ENCODE measurements at places on chromosomes 6 and 20.

DNA sequence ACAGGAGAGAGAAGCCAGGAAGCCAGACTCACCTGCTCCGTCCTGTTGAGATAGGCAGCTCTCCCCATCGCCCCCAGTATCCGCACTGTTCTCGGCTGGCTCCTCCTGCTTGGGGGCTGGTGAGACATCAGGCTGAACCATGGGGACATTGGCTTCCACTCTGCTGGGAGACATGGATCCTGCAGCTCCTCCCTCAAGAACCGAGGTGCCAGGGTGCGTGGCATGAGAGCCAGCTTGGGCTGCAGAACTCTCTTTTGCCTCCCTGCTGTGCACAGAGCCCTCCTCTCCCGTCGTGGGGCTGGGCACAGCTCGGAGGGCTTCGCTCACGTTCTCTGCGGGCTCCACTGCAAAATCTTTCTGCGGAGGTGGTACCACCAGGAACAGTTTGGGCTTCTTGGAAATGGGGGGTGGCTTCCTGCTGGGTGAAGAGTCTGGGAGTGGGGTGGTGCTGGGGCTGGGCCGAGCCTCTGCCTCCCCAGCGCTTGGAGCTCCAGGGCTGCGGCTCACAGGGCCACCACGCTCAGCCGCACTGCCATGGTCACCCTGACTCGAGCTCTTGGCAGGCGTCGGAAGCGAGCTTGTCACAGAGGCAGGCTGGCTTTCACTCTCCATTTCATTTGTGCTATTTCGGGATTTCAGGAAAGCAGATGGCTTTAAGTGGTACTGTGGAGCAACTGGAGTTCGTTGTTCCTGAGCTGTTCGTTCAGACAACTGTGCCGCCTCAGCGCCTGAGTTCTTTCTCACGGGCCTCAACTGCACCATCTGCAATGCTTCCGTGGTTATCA, 26.5 kb downstream of the HEBP2 start:
- DNase-seq = no peak

DNA sequence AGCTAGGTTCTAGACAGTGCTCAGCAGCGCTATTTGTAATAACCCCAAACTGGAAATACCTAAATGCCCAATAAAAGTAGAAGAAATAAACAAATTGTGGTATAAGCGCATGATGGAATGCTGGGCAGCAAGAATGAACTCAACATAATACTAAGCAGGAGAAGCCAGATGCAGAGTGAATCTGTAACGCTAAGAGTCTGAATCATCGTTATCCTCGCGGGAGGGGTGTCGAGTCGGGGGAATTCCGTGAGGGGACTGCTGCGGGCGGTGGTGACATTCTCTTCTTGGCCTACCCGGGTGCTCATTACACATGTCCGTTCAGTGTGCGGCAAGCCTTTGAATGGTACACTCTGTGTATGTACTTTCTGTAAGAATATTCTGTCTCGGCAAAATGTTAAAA, 83.7 kb downstream of the SULF2 start:
- no peak for DNase-seq

GRCh38 chr6:129719692-129720091, 9.7 kb upstream of the ARHGAP18 start:
- DNase-seq = no peak

- DNase-seq = no peak
These were observed 144.5 kb upstream of the DST start for GRCh38 chr6:56787209-56787608.

DNA sequence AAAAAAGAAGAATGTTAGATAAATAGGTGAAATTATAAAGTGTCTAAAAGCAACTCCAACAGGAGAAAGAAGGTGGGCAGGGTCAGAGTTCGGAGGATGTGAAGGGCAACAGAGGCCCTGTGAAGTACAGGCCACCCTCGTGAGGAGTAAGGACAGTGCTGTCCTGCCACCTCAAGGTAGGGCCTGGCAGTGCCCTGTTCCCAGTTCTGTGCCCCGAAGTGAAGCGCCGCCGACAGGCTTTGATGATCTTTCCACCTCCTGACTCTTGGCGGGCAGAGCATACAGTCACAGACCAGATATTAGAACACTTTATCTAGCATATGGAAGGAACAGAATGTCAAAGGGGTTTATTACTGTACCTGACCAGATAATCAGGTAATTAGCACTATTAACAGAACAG, 75.8 kb downstream of the GJA10 start:
- DNase-seq = no peak
